ENCODE measurements at places on chromosomes 4 and X.
A peak's percentile ranks its signal among the peaks of the same experiment; 100 is the strongest.

GRCh38 chr4:176383273-176384077, 63.7 kb downstream of the SPCS3 start:
- no peak for DNase-seq

DNA sequence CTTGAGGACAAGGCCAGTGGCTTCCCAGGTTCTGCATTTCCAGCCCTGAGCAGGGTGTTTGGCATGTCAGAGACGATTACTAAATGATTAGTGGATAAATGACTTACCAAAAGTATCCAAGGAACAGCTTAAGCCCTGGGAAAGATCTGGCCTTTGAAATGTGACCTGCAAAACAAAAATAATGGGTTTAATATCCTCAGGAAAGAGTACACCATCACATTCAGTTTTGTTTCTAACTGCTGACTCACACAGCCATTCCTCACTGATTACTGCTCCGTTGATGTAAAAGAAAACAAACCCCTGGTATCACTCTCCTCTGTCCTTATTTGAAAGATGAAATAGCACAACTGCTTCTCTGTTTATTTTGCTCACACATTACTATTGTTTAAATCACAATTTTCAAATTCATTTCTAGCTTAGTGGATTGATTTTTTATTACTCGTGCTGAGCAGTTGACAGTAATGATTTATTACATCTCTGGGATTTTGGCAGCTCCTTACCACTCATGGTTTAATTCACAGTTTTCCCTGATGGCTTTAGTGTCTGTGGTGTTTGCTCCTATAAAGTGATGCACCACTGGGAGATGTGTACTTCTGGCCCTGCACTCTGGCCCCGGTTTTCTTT, 117.0 kb downstream of the CBLL2 start:
- no peak for DNase-seq

- DNase-seq, result peak; percentile 53
These were observed 174.5 kb downstream of the SMIM20 start for GRCh38 chr4:26088433-26088928.

DNA sequence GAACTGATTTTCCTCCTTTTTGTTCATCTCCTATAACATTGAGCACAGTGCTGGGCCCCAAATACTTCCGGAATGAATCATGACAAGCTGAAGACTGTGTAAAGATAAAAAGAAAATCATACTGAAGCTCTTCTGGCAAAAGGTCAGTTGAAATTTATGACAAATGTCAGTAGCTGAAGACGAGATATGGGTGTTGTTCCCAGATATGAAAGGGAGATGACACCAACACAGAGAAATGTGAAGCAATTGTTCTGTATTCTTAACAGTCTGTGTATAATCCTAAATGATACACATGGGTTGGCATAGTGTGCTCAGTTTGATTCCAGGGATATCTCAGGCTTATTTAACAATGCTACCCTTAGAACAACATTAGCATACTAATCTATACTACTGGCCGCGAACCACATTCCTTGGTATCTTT, 170.5 kb upstream of the PITX2 start:
- DNase-seq, result no peak

- no peak for DNase-seq
These were observed 128.2 kb downstream of the CPEB2 start for GRCh38 chr4:15130441-15130840.

DNA sequence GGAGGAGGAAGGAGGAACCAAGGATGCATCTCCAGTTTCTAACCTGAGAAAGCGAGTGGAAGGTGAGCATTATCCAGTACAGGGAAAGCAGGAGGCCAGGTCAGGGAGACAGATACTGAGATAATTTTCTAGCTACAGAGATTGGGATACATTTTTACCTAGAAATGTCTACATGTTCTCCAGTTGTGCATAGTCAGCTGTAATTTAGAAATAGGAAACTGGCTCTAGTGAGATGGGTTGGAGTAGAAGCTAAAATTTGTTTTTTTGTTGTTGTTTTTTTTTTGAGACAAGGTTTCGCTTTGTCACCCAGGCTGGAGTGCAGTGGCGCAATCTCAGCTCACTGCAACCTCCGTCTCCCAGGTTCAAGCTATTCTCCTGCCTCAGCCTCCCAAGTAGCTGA, 71.3 kb downstream of the FNIP2 start:
- DNase-seq, result no peak

GRCh38 chr4:109998867-109999584, 86.3 kb downstream of the EGF start:
- DNase-seq, result no peak

- DNase-seq, result no peak
These were observed 14.7 kb downstream of the CNOT6L start for GRCh38 chr4:77804471-77804870.

DNA sequence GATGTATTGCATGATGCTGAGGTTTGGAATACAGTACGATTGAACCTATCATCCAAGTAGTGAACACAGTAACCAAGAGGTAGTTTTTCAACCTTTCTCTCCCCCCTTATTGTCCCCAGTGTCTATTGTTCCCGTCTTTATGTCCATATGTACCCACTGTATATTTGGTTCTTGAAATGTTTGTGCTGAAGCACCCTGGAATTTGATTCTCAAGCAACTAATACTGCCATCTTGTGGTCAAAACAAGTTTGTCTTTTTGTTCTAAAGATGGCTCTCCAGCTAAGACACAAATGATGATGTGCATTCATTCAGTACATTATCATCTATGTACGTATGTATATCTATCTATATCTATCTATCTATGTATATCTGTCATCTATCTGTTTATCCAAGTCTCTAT, 33.5 kb upstream of the DCX start:
- DNase-seq, result no peak

- no peak for DNase-seq
These were observed 113.0 kb downstream of the DHRSX start for GRCh38 chrX:2387614-2388239.

- no peak for DNase-seq
These were observed 415 bp upstream of the TENM3 start for GRCh38 chr4:182242787-182243186.

- DNase-seq, result no peak
These were observed 67.0 kb downstream of the CLCN4 start for GRCh38 chrX:10223781-10224180.

DNA sequence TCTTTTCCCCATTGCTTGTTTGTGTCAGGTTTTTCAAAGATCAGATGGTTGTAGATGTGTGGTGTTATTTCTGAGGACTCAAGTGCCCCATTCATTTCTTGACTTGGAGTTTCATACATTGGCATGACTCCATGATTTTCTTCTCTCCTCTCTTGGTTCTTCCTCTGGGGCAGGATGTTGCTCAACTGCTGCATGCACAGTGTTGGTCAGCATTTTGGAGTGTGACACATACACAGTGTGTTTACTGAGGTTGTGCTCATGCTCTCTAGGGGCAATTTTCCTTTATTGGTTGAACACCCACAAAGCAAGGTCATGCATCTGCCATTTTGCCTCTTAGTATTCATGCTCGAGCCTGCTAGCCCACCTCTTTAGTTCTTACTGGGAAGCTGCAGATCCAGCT, 1993.8 kb downstream of the ARAP2 start:
- no peak for DNase-seq

DNA sequence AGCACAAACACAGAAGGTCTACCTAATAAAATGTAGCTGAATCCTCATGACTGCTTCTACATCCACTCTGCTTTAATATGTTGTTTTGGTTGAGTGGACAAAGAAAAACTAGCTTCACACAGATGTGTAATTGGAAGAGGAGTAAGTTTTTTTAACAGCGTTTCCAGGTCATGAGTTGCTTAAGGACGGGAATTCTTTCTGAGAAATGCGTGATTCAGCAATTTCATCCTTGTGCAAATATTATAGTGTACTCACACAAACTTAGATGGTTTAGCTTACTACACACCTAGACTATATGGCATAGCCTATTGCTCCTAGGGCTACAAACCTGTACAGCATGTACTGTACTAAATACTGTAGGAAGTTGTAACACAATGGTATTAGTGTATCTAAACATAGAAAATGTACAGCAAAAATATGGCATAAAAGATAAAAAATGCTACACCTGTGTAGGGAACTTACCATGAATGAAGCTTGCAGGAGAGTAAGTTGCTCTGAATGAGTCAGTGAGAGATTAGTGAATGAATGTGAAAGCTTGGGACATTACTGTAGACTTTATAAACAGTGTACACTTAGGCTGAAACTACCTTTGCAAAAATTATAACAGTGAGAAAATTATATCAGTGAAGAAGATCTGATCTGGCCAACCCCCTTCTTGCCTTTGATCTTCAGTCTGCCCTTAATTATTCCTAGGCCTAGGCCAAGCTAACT, 70.8 kb upstream of the IL15 start:
- DNase-seq, result no peak
